ENCODE measurements at places on chromosomes 2 and 18. TPM values are rescaled to one million over a fixed set of nuclear protein-coding genes. Genes with fewer than 3 reads are reported as not detected.

GRCh38 chr2:29920631-29921559 is 491 bp downstream of the ALK start:
- no peak for DNase-seq

DNA sequence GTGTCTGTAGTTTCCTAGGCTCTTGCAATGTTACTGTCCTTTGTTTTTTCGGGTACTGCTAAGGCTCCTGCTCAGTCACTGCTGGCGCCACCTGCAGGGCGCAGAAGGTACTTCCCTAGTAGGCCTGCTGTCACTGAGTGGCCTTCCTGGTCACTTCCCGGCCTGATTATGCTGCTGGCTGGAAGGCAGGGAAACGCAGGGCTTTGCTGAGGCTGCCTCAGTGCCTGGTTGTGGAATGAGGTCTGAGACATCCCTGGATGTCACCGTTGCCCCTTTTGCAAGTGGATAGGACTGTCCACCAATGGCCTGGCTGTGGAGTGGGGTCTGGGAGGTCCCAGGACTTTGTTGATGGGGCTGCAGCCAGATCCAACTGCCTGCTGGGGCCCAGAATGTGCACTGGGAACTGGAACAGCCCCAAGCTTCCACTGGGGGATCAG is 13.1 kb downstream of the DAW1 start:
- peak; percentile 21 for DNase-seq

GRCh38 chr2:148521181-148521580 is 123.4 kb upstream of the EPC2 start:
- DNase-seq = no peak

DNA sequence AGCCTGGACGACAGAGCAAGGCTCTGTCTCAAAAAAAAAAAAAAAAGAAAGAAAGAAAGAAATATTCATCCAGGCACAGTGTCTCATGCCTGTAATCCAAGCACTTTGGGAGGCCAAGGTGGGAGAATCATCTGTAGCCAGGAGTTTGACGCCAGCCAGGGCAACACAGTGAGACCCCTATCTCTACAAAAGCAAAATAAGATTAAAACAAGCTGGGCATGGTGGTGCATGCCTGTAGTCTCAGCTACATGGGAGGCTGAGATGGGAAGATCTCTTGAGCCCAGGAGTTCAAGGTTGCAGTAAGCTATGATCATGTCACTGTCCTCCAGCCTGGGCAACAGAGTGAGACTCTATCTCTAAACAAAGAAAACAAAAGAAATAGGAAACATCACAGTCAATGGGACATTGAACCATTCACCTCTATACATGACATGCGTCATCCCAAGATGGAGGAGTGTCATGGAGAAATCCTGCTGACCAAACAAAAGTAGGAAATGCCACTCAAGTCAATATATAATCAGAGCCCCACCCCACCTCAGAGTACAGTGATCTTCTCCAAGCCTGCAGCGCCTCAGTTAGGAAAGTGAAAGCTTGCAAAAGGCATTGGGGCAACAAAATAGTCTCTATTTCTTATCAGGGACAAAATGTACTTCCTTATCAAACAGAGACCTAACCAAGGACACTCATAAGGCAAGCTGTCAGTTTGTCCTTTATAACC is 9.8 kb downstream of the FEV start:
- DNase-seq = no peak

The PNPT1 gene
- 30.1 TPM for polyA plus RNA-seq

GRCh38 chr18:62664414-62664813 is 50.9 kb upstream of the PHLPP1 start:
- no peak for DNase-seq

The SULT1C3 gene
- 0.13 TPM for polyA plus RNA-seq

DNA sequence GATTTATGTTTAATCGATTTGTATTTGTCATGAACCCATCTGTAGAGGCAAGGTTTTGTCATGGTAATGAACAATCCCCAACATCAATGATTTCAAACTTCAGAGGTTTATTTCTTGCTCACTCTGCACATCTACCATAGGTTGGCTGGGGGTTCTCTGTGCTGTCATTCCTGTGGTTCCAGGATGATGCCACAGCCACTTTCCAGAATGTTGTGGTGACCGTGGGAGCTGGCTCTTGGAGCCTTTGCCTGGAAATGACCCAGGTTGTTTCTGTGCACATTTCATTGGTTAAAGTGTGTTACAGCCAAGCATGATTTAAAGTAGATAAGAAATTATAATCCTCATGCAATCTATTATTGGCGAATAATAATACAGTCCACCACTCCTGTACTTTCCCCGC is 28.2 kb upstream of the EPAS1 start:
- no peak for DNase-seq

GRCh38 chr2:57549642-57550102 is 496.9 kb upstream of the VRK2 start:
- DNase-seq = no peak

DNA sequence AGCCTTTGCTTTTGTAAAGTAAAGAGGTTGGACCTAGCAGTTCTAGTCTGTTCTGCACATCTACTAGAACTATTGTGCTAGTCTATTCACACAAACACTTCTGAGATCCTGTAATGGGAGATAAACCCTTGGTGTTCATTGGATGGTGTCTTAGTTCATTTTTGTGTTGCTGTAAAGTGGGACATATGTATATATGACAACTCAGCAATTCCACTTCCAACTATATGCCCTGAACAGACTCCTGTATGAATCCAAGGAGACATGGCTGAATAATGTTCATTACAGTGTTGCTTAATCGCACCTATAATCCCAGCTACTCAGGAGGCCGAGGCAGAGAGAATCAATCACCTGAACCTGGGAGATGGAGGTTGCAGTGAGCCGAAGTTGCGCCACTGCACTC is 23.3 kb downstream of the HK2 start:
- DNase-seq = no peak

The FAHD2B gene
- polyA plus RNA-seq = 30.4 TPM
